ENCODE measurements at places on chromosomes 4 and X.

- no peak for DNase-seq
Observed at GRCh38 chrX:11688201-11688600, 22.5 kb upstream of the ARHGAP6 start.

GRCh38 chrX:24647257-24648058, at the start of gene PCYT1B:
Gene PCYT1B (minus strand): TSS chrX:24647347. CDS start chrX:24647105, 242 bp downstream.
- DNase-seq = peak; percentile 10

- no peak for DNase-seq
Observed at GRCh38 chr4:70099206-70099605, 49.0 kb downstream of the HTN1 start.

DNA sequence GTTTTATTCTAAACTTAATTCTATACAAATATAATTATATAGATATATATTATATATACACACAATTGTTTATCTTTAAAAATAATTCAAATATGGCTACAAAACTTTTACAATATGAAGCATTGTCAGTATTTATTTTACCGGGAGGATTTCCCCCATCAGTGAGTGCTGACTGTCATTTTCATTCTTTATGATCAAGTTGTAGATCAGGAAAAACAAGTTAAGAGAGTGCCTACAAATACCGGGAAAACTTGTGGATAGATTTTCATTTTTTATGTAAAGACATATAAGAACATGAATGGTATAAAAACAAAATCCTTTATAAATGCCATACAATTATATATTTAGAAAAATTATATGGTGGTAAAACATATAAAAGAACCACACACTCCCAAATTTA, 37.8 kb downstream of the CLCN3 start:
- no peak for DNase-seq

GRCh38 chr4:123409334-123409733, 12.7 kb downstream of the SPRY1 start:
- no peak for DNase-seq

DNA sequence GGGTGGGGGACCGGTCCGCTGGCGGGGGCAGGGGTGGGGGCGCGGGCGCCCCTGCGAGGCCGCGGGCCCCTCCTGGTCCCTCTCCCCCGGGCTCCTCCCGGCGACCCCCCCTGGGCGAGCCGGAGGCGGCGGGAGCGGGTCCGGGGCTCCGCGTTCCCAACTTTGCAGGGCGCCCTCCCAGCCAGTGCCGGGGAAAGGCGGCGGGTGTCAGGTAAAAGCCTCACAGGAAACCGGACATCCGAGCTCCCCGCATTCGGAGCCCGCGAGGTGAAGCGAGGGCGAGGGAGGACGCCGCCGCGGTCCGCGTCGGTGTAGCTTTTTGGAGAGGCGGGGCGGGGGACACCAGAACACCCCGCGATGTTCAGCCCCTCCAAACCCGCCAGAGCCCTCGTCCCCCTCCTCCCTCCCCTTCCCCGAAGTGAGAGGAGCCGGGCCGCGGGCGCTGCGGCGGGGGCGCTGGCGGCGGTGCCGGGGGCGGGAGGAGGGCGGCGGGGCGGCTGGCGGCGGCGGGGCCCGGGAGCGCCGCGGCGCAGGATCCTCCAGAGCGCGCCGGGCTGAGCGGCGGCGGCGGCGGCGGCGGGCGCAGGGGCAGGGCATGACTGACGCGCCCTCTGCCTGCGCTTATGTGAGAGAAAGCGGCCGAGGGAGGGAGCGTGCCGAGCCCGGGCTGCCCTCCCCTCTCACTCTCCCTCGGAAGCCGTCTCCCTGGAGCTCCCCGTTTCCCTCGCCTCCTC, at the start of gene VEGFC:
TSS of gene VEGFC (minus strand) at position 597 of the 734 bp plus-strand sequence. CDS start 611 bp downstream, outside the sequence.
- no peak for DNase-seq

GRCh38 chr4:15515106-15515505, 45.4 kb downstream of the CC2D2A start:
- no peak for DNase-seq

DNA sequence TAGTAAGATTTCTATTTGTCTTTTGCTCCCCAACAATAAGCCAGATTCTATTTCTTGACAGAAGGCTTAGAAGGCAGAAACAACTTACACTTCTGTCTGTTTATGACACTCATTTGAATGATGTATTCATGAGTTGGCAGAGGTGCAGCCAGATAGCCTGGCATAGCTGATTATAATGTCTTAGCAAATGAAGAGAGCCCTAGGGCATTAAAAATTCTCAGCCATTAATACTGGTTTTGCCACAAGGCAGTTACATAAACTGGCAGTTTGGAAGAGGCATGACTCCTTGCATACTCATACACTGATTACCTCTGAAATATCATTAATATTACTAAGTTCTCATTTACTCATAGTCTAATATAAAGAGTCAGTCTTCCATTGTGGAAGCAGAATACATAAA, 728.5 kb upstream of the NDST4 start:
- DNase-seq = no peak

DNA sequence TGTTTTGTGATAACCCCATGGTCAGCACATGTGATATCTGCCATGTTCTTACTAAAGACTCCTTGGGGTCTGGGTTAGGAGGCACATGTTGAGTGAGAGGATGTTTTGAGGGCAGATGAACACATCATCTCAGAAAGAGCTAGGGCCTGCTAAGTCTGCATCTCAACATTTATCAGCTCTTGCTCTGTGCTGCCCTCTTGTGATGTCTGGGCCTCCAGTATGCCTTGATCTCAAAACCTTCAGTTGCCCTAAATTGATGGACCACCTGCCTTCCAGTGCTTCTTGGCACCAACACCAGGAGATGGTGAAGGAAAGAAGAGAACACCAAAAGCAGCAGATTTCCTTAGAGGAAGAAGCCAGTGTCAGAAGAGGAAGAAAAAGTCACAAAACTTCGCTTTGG, 22.5 kb downstream of the MID1 start:
- DNase-seq = no peak

DNA sequence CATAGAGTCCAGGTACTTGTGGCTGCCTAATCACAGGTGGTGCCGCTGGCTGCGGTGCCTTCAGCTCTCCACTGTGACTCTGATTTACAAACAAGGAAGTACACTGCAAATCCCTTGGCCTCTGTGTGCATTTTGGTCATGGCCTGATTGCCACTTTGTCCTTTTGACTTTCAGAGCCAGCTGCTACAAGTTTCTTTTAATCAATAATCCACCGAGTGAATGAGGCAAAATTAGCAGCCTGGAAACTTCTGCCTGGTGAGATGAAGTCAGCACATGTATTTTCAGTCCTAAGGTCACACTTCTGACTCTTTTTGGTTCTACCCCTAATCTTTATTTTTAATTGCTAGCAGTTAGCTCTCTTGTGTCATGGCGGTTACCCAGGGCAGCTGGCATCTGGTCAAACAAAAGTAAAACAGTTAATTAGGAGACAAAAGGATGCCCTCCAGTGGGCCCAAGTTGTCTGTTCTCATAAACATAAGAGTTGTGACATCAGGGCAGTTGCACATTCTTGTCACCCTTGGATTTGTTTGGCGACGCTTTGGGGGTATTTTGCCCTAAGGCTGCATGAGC, 62.3 kb upstream of the LNX1 start:
- DNase-seq = no peak

- DNase-seq = no peak
Observed at GRCh38 chr4:24928708-24929107, 15.9 kb upstream of the CCDC149 start.

DNA sequence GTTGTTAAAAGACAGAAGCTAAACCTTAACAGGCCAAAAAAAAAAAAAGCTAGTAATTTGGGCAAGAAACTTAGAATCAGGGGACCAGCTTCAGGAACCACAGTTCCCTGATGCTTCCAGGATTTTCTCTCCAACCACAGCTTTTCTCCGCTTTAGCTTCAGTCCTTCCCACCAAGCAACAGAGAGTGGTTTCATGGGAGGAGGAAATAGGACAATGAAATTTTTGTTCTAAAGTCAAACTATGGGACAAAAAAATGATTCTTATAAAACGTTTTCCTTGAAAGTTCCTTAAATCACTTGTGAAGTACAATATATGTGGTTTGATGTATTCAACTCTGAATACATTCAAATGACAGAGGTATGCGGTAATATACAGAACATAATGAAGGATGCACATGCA, 71.0 kb upstream of the DHX15 start:
- no peak for DNase-seq

DNA sequence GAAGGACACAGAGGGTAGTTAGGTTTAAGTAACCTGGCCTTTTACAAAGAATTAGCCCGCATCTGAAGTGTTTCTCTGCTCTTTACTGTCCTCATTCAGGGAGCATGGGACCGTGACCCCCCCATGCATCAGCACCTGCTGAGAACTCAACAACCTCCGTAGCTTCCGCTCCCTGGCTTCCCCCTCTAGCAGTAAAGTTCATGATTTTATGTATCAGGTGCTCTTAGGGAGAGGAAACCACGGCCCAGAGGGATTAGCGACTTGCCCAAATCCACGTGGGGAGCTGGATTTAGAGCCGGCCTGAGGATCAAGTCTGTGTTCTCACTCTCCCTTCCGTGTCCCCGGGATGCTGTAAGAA, 284.6 kb upstream of the GATB start:
- no peak for DNase-seq

DNA sequence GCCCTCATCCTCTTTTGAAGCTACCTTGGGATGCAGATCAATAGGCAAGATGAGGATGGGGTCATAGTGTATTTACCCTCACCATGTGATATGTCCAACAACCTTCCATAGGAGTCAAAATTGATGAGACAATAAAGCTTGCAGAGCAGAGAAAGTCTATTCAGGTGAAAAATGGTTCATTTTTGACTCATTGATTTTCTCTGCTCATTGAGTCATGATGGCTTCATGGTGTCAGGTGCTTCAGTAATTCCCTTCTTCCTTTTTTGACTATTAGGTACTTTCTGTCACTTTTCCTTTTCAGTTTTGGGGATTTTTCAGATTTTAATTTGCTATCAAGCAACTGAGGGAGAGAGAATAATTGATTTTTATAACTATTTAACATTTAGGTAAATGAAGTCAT, 55.9 kb upstream of the IL2 start:
- no peak for DNase-seq

- DNase-seq = no peak
Observed at GRCh38 chr4:118224243-118224829, 128.5 kb downstream of the PRSS12 start.

DNA sequence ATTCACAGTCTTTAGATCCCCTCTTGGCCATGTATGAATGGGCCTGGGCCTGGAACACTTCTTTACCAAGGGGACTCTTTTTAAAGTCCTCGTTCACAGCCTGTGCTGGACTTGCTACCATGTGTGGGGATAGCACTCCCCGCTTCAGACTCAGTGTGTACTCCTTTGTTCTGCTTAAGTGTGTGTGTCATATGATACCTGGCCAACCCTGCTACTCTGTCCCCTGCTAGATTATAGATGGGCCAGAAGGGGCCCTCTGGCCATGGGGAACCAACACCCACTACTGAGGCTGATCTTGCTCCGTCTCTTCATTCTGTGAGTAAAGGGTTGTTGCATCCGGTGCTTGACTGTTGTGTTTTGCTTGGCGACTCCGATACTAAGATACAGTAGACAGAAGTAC, 8.0 kb downstream of the CCDC110 start:
- DNase-seq = no peak

DNA sequence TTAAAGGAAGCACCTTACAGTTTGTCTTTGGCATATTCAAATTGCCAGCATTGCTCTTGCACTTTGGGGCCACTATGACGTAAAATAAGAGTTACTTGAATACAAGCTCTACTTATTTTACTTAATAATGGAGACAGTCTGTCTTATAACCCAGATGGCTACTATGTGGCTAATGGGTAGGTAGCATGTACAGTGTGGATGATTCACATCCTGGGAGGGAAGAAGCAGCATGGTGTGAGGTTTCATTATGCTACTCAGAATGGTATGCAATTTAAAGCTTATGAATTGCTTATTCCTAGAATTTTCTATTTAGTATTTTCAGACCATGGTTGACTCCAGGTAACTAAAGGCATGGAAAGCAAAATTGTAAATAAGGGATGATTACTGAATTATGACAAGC, 761.8 kb upstream of the ATOH1 start:
- no peak for DNase-seq

DNA sequence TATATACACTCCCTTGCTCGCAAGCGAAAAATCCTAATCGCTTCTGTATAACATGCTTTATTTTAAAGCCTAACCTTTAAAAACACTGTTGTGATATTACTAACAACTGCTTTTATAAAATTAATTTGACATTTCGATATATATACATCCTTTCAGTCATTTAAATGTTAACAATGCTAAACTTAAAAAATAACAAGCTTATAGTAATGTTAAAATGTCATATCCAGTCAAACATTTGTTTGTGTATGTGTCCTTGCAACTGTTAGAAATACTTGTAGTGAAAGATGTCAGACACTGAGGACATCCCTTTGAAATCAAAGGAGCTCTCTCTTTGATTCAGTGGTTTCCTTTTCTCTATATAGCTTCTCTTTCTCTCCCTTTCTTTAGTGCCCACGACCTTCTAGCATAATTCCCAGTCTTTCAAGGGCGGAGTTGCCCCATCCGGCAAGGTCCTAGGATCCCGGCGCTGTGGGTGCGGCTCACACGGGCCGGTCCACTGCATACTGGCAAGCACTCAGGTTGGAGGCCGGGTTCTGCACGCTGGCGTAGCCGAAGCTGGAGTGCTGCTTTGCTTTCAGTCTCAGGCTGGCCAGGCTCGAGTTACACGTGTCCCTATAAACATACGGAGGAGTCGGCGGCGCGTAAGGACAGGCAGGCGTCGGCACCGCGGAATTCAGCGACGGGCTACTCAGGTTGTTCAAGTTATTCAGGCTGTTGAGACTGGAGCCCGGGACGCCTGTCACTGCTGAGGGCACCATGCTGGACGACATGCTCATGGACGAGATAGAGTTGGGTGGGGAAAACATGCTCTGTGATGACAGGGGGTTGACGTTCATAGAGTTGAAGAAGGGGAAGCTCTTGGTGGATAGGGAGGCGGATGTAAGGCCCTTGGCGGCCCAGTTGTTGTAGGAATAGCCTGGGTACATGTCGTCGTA, 5.0 kb downstream of the PITX2 start:
- no peak for DNase-seq

DNA sequence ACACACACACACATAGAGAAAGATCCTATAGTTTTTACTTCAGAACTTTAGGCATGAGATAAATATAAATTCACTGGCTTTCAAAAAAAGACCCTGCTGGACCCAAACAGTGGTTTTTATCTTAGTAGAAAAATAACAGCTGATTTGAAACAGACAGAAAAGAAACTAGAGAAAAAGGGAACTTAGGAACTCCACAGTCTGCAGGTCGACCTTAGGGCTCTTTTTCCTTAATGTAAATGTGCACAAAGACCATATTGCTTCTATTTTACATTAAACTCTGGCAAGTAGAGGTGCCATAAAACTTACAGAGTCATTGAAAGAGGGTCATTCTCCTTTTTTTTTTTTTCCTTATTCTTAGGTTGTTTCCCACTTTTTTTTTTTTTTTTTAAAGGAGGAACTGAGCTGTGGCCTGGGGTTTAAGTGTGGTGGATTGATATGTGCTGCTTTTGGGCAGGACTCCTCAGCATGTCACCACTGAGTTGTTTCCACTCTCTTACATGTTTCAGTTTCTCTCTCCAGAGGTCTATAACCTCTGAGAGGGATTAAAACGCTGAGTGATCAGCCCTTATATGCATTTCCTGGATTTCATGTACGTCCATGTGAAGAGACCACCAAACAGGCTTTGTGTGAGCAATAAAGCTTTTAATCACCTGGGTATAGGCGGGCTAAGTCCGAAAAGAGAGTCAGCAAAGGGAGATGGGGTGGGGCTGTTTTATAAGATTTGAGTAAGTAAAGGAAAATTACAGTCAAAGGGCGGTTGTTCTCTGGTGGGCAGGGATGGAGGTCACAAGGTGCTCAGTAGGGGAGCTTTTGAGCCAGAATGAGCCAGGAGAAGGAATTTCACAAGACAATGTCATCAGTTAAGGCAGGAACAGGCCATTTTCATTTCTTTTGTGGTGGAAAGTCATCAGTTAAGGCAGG, 70.8 kb upstream of the PACRGL start:
- no peak for DNase-seq

Data from stimulated activated CD4-positive, alpha-beta T cell treated with anti-CD3 and anti-CD28 coated beads, Interleukin-1b, Interleukin-23, amount 100 ng/mL, for 1 hour (primary cell).